NCI-H1436 treated with DMSO at 0.1 percent for 48 hours (cell line): ENCODE measurements at places on chromosomes 7 and 10.
A peak's percentile ranks its signal among the peaks of the same experiment; 100 is the strongest.

DNA sequence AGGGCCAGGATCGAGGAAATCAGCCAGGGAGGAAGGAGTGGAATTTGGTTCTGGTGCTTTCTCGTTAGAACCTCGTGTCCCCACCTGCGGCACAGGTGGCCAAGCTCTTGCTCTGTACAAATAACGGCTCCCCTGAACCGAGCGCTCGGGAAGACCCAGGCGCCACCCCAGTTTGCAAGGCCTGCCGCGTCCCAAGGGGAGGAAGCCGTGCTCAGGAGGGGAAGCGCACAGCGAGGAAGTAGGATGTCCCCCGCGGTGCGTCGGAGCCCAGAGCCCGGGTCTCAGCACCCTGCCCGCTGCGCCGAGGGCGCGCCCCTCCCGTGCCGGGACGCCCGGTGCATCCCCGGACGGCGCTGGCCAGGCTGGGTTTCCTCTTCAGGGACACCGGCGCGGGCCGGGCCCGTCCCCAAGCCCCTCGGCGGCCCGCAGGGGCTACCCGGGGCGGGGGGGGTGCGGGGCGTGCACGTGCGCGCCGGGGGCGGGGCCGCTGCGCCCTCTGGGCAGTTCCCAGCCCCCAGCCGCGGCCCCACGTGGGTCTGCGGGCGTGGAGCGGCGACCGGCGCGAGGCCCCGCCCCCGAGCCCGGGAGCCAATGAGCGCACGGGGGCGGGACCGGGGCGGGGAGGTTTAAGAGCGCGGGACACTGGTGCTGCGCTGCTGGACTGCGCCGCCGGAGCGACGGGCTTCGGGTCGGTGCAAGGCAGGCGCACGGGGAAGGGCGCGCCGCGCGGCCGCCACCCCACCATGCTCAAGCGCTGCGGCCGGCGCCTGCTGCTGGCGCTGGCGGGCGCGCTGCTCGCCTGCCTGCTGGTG is at the start of gene LFNG:
TSS of gene LFNG (plus strand) at position 656 of the 812 bp plus-strand sequence. CDS start at position 744, 88 bp downstream.
- no peak for DNase-seq

DNA sequence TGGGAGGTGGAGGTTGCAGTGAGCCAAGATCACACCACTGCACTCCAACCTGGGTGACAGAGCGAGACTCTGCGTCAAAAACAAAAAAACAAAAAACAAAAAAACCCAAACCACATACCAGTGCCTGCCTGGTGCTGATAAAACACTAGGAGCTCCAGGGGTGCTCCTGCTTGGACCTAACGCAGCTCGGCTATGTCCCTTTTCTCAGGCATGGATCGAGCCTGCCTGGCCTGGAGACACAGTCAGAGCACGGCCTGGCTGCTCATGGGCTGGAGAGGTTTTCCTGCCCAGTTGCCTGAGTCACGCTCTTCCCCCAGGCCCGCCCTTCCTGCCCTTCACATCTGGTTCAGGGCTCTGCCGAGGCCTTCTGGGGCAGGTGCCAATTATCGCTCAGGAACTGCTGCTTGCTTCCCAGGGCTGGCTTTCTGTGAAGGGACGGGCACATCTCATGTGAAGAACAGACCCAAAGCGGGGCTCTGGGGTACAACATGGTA is 12.6 kb upstream of the NPFFR1 start:
- no peak for DNase-seq

DNA sequence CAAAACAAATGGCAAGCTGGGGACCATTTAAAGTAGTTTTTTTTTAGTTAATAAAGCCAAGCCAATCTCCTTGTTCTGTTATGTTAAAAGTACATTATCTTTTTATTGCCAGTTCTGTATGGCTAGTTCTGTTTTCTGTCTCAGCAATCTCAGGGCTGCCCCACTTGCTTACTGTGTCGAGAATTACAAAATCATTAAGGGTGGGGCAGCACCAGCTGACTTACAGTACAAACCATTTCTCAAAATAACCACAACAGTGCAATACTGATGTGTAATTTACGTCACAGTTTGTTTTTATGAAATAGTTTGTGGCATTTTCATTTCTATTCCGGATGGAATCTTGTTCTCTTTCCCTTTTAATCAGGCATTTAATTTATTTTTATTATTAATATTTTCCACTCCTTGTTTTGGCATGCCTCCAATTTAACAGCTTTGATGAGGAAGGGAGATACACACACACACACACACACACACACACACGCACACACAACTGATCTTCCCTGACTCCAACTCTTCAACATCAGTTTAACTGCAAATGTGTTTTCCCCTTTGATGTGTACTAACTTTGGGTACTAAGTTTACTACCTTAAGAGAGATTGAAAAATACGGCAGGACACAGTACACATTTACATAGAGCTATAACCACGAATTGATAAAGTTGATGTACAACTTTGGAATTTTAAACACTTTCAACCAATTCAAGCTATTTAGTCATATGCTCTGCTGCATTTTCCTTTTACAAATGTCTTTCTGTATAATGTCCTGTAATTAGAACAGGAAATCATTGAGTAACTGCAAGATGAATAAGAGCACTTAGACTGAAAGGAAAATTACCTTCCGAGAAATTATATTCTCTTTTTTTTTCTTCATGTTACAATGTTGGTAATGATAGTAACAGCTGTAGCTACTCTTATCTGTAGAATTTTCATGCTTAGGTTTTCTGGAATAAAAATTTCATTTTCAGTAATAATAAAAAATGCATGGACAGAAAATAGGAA is 91.5 kb downstream of the ARID5B start:
- DNase-seq = peak; percentile 93

DNA sequence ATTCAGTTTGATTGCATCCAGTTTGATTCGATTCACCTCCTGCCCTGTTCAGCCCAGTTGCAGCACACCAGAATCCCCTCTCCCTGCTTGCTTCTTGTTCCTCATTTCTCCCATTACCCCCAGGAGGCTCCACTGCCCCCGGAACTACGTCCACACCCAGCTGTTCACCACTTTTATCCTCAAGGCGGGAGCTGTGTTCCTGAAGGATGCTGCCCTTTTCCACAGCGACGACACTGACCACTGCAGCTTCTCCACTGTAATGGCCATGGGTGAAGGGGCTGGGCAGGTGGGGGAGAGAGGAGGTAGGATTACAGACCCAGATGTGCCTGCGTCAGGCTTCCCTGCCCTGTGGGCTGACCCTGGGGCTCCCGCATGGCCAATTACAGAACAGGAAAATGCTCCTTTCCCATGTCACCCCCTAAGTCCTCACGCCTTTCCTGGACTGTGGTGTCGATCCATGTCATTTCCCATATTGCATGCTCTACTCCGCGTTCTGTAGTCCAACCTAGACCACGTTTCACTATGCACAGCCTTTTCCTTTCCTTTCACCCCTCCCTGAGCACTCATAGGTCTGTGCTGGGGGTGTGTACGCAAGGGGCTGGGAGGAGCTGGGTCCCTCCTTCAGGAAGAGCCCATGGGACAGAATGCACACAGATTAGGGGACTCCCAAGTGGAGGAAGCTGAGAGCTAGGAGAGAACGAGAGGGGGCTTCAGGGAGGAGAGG is 8.2 kb downstream of the GHRHR start:
- DNase-seq = no peak

GRCh38 chr7:134552105-134552504 is 3.2 kb downstream of the AKR1B15 start:
- DNase-seq = no peak

DNA sequence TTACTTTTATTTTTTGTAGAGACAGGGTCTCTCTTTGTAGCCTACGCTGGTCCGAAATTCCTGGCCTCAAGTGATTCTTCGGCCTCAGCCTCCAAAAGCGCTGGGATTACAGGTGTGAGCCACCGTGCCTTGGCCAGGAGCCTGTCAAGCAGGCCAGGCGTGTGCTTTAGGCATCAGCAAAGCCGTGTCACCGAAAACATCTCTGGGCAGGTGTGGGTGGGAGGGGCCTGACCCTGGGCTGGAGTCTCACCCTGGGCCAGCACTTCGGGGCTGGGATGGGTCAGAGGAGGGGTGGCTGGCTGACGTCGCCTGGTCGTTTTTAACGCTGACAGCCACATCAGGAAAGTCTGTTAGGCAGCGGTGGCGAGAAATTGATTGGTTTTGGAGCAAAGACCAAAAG is 80.9 kb downstream of the UNCX start:
- DNase-seq = no peak

DNA sequence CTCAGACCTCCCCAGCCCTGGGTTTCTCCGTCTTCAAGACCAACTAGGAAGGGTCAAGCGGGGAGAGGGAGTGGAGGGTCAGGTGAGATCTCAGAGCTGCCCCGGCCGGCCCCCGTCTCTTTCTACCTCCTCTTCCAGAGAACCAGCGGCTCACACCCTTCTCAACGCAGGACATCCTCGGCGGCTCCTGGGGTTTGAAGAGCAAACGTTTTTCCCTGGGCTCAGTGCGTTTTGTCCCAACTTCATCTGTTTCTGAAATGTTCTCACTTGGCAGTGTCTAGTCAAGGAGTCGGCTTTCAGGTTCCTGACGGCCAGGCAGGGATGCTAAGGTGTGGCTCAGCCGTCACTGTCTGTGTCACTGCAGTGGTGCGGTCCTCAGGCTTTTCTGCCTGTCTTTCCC is 416.4 kb upstream of the FOXK1 start:
- DNase-seq = no peak

- DNase-seq = no peak
Observed at GRCh38 chr10:10892290-10892875, 125.3 kb upstream of the CELF2 start.

- no peak for DNase-seq
Observed at GRCh38 chr7:106112972-106113421, 885 bp upstream of the SYPL1 start.

DNA sequence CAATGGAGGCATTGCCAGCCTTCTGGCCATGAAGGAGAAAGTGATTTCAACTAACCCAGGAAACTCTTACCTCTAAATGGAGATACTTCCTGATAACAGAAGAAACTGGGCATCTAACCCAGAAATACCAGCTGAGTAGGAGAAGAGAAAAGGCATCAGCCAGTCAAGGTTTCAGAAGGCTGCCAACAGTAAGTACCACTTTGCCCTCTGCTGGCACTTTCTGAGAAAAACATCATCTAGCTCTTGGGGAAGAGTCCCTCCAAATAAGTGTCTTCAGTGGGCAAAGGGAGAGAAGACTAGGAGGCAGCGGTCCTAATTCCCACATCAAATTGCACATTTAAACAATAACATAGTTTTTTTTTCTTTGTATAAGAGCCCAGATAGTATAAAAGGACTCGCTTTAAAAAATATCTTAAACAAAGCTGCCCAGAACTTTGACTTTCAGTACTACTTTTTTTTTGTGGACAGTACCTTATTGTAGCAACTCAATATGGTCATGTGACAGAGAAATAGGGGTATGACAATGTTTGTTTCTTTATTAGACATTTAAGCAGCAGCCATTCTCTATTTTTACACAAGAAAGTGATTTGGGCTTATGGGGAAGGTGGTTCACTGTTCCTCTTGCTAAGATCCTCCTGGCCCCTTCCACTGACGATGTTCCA is 157.3 kb downstream of the CTTNBP2 start:
- DNase-seq = no peak

GRCh38 chr10:132204781-132205473 is 18.2 kb downstream of the DPYSL4 start:
- no peak for DNase-seq

- no peak for DNase-seq
Observed at GRCh38 chr7:155603205-155603857, 41.1 kb upstream of the RBM33 start.

DNA sequence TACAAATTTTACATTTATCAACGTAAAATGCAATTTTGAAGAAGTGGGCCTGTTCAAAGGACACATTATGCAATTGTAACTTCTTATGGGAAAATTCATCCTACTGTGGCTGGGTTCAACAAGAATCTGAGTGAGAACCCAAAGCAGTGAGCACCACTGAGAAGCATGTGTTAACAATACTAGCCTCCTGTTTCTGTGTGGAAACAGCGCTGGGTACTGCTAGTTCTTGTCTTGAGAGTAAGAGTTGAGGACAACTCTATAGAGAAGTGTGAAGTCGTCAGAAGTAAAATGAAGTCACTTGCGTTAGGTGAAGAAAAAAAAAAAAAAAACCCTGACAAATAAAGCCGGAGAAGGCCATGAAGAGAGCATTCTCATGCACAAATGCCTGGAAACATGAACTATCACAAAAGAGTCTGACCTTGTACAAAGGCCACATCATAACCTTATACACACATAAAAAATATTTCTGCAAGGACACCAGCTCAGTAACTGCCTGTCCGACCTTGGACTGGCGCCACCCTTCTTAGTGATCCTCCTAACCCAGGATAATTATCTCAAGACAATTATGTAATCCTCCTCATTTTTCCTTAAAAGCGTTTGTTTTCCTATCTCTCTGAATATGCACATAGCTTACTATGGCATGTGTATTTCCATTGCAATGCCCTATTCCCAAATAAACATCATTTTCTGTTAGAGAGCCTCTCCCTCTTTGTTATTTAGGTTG is 554.9 kb downstream of the HTR7 start:
- no peak for DNase-seq

DNA sequence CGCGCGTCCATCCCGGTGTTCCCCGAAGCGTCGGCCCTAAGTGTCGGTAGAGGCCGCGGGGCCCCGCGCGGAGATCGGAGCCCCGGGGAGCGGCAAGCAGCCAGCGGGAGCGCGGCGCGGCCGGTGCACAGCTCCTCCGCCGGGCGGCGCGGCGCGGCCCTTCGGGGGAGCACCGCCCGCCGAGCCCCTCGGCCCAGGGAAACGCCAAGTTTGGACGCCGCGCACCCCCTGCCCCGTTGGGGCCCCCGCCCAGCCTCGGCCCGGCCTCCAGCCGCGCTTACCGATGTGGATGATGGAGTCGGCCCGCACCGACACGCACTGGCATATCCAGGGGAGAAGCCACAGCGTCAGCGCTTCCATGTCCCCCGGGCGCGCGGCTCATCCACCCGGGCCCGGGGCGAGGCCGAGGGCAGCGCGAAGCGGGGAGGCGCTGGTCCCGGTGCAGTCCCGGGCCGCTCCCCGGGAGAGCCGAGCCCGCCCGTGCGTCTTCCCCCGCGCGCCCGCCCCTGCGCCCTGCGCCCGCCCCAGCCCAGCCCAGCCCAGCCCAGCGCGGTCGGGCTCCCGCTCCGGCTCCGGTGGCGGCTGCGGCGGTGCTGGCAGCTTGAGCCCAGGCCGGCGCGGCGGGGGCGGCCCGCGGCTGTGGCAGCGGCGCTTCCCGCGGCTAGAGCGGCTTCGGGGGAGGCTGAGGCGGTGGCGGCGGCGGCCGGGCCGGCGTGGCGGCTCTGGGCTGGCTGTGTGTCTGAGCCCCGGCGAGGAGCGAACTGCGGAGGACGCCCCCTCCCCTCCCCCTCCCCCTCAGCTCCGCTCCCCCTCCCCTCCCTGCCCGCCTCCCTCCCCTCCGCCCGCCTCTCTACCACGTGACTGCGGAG is at the start of gene GRID1:
TSS of gene GRID1 (minus strand) at position 763 of the 869 bp plus-strand sequence.
- DNase-seq = no peak

DNA sequence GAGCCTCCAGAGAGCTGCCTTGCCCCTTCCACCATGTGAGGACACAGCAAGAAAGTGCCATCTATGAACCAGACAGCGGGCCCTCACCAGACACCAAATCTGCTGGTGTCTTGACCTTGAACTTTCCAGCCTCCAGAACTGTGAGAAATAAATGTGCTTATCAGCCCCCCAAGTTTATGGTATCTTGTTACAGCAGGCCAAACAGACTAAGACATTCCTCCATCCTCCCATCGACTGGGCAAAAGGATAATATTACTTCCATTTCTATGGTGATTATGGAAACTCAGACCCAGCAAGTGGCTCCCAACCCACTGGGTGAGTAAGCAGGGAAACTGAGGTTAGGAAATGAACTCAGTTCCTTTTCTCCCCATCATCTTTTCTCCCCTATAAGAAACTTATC is 288.4 kb downstream of the KCNMA1 start:
- DNase-seq = no peak

- no peak for DNase-seq
Observed at GRCh38 chr7:43469051-43469450, 113.9 kb upstream of the STK17A start.

GRCh38 chr7:142111499-142111898 is at the start of gene MGAM2:
Gene MGAM2 (plus strand): TSS chr7:142111718. CDS start chr7:142116874, 5,156 bp downstream.
- no peak for DNase-seq
